NCI-H748 treated with DMSO at 0.1 percent for 48 hours (cell line): ENCODE measurements at places on chromosomes 12 and 14.

DNA sequence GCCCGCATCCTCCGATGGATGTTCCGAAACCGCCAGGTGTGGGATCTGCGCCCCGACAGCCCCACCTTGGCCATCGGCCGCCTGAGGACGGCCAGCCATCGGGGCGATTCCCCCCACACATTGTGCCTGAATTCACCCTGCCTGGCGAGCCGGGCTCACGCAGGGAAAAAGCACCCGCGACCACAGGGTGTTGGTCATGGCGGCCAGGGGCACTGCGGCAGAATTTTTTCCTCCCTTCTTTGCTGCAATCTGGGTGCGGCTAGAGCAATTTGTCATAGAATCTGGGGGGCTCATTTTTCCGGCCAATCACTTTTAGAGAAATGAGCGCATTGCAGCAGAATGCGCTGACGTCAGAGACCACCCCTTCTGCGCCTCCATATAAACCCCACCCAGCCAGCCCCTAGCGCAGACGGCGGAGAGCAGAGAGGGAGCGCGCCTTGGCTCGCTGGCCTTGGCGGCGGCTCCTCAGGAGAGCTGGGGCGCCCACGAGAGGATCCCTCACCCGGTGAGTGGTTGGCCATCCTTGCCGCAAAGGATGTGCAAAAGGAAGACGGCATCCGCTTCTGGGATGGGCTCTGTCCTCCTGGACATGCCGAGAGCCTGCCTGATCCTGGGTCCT lies at the start of gene MEG3:
Gene MEG3, plus strand, starts transcription at position 406 of the 619 bp plus-strand sequence.
- DNase-seq = no peak

GRCh38 chr12:95258803-95259202 lies 41.2 kb downstream of the VEZT start:
- no peak for DNase-seq

- peak; percentile 49 for DNase-seq
Observed at GRCh38 chr12:104387190-104387589, 69.6 kb upstream of the CHST11 start.

DNA sequence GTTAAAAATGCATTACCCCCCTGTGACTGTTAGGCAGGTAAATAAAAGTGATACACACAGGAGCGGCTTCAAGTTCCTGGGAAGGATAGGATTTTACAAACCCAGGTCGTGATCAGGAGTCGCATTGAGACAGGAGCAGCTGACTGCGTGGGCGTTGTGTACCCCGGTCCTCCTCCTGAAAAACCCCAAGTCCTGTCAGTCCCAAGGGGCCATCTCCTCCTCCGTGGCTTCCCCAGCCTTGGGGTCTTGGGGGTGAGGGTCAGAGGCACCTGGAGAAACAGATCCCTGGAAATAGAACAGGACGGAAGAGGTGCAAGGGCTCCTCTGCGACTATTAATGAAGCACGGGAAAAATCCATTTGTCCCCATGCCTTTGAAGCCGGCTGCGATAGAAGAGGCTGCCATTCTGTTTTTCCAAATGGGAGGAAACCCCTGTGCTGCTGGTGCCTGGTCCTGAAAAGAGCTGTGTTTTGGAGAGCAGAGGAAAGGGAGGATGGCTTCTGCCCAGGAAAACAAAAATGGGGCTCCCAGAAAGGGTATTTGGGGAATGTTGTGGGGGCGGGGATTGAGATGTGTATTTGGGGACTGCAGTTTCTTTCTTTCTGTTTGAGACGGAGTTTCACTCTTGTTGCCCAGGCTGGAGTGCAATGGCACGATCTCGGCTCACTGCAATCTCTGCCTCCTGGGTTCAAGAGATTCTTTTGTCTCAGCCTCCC lies 143.1 kb downstream of the ZNF664 start:
- no peak for DNase-seq

- no peak for DNase-seq
Observed at GRCh38 chr12:120684523-120684932, 2.4 kb upstream of the MLEC start.

- DNase-seq = no peak
Observed at GRCh38 chr14:34387974-34388516, 74.0 kb downstream of the SPTSSA start.
